ENCODE measurements at places on chromosomes 6 and 20.

DNA sequence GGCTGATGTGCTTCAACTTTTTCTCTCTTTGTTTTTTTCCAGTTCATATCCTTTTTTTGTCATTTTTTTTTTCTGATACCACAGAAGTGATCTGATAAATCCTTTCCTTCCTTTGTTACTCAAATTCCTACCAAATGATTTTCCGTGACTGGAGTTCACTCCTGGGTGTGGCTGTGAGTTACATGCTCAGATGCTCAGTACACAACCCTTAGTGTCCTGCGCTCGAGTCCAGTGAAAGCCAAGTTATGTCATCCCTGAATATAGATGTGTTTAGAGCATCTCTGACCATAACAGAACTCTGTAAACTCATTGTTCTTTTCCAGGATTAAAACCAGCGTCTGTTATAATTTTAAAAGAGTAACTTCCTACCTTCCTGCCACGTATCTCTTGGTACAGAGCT, 147.2 kb upstream of the AKAP12 start:
- no peak for DNase-seq

DNA sequence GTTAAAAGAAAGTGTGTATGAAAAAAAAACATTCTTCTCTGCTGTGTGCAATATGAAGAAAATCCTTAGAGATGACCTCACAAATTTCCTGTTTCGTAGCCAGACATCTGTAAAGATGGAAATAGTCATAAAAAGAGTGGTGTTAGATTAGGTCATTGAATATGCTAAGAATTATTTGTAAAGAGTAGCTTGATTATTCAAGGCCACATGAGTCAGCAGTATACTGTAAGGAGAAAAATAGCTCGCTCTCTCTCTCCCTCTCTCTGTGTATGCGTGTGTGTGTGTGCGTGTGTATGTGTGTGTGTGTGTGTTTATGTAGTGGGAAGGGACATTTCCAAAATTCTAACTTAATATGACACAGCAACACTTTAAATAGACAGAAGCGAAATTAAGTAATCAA, 78.8 kb downstream of the PTCHD4 start:
- DNase-seq = no peak

DNA sequence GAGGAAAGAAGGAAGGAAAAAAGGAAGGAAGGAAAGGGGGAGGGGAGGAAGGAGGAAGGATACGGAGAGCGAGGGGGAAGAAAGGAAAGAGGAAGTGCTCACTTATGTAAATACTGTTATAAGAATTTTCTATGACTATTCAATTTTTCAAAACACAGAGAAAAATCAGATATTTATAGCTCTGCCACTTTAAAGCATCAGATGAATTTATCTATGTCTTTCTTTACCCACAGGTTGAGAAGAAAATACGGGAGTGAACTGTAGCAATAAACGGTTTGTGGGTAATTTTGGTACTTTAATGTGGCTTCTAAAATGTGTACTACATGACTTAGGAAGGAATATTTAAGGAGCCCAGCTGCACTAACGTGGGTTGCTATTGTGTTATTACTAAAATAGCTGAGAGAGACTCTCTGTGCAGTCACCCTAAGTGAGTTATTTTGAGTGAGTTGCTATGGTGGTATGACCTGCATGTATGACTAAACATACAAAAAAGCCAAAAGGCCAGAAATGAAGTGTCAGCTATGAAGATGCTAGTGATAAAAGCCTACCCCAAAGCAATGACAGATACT, 225.5 kb downstream of the SOD2 start:
- no peak for DNase-seq

DNA sequence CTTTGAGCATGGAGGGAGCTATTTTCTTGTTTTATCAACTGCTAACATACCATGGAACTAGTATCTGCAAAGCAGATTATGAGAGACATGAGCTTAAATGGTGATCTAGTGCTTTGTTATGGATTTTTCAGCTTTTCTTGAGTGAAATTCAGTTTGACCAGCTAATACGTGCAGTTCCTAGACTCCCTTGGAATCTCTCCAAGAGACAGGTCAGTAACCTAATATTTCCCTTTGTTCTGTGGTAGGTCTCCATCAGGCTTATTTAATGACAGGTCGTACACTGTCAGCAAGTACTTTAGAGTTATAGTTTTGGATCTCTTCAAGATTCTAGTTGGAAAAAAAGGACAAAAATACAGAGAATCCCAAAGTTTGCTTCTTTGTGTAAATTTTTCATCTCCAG, 43.9 kb downstream of the HDAC2 start:
- DNase-seq = no peak

GRCh38 chr6:25354078-25354932, 75.1 kb downstream of the CARMIL1 start:
- DNase-seq = no peak

- DNase-seq = no peak
Observed at GRCh38 chr6:143260857-143261256, 189.6 kb downstream of the ADAT2 start.

- DNase-seq = no peak
Observed at GRCh38 chr6:95517568-95517967, 59.8 kb upstream of the MANEA start.

- no peak for DNase-seq
Observed at GRCh38 chr6:67433124-67433523, 1202.0 kb upstream of the ADGRB3 start.

- no peak for DNase-seq
Observed at GRCh38 chr6:113762641-113763040, 94.5 kb upstream of the MARCKS start.

- DNase-seq = no peak
Observed at GRCh38 chr6:157548635-157549467, 167.9 kb downstream of the ZDHHC14 start.

DNA sequence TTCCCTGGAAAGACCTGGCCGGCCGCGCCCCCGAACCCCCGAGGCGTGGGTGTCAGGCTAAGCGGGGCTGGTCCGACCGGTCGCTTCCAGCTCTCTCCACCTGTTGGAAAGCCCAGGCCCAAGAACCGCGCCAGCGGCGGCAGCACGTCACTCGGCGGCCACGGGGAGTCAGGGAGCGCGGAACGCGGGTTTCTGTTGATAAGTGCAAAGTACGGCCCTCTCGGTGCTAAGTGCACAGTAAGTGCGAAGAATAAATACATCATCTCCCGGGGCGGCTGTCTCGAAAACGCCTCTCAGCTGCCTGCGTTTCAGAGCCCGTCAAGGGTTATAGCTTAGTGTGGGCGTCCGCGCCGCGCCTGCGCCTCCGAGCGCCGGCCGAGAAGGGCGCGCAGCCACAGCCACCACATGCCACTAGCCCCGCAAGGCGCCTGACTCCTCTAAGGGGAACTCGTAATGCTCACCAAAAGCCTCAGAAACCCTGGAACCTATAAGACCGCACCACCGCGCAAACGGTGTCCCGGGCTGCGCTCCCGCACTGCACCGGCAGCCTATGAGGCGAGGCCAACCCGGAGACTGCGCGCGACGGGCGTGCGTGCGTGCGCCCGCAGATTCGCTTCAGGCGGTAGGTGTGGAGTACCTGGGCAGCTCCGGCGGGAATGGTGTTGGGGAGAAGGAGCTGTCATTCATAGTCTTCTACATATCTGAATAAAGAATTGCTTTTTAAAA, 9.2 kb upstream of the TBX18 start:
- no peak for DNase-seq

- DNase-seq = no peak
Observed at GRCh38 chr6:16058201-16058928, 70.5 kb upstream of the MYLIP start.

DNA sequence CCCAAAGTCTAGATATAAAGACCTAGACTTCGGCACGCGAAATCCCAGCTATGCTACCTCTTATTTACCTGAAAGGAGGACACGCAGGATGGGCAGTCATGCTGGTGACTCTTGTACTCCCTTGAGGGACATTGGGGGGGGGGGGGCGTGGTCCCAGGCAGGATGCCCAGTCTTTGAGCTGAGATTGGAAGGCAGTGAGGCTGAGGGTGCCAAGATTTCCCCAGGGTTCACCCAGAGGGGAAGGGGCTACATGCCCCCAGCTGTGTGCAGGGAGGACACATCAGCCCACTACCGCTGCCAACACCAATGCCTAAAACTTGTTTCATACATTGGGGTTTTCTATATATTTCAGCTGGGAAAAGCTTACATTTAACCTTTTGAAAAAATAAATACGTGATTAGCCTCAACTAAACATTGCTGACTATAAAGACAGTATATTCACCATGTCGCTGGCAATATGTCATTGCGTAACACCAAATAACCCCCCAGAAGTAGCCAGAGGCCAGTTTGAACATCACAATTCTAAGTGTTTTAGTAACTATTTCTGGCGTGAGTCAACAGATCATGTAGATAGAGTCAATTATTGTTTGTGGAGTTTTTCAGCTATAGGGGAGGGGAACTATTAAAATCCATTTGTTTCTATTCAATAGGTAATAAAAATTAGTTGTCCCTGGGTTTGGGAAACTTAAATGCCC, 21.6 kb downstream of the MGME1 start:
- DNase-seq = no peak

DNA sequence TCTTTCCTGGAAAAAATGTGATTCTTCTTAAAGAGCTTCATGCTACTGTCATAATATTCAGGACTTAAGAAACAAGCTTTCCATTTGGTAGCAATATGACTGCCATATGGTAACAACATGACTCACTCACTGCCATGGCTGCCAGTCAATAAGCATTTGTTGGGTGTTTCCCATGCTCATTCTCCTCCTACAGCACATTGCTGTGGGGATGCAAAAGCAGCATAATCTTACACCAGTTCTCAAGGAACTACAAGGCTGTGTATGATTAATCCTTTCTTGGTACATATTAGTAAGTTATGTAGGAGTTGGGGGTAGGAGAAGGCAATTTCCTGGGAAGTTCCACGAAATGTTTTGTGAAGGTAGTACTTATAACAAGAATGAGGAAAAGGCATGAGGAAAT, 76.7 kb downstream of the CEP162 start:
- DNase-seq = no peak

- no peak for DNase-seq
Observed at GRCh38 chr6:148235446-148235845, 107.2 kb upstream of the SASH1 start.

DNA sequence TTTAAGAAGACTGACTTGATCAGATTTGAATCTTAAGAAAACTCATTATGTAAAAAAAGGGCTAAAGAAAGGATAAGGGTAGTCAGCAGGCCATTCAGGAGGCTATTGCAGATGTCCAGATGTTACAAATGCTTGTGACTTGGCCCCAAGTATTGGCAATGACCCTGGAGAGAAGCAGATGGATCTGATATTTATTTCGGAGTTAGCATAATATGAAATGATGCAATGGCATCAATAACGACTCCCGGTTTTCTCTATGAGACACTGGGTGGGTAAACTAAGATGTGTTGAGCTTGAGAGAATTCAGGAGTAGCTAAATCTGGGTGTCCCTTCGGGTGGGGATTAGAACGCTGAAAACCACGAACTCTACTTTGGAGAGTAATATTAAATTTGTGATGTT, 149.7 kb downstream of the LAMA2 start:
- DNase-seq = no peak

DNA sequence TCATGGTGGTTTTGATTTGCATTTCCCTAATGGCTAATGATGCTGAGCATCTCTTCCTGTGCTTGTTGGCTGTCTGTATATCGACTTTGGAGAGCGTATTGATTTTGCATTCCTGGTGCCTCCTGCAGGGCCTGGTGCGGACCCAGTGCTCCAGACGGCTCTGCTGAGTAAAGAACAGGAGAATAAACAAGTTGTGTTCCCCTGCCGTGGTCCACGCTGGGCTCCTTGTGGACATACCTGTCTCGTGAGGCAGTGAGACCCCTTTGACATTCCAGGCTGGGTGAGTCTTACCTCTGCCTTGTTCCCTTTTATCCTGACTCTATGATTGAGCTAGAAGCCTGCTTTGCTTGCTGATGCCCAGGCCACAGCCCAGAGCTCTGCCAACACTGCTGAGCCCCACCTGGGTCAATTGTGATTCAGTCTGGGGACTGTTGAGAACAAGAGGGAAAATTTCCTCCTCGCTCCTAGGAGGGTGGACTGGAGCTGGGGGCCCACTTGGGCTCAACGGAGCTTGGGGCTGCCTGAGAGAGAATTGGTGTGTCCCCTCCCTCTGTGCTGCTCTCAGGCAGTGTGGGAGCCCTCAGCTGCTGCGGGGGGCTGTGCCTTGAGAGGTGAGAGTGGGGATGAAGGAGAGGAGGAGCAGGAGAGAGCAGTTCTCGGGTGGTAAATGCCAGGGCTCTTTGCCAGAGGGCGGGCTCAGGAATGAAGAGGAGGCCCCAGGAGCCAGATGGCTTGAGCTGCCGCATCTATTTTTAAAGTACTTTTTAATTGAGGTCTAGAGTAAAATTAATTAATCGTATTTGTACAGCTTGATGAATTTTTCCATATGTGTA, 43.7 kb upstream of the PMEPA1 start:
- DNase-seq = no peak

- no peak for DNase-seq
Observed at GRCh38 chr6:154386848-154387717, 30.5 kb upstream of the IPCEF1 start.

DNA sequence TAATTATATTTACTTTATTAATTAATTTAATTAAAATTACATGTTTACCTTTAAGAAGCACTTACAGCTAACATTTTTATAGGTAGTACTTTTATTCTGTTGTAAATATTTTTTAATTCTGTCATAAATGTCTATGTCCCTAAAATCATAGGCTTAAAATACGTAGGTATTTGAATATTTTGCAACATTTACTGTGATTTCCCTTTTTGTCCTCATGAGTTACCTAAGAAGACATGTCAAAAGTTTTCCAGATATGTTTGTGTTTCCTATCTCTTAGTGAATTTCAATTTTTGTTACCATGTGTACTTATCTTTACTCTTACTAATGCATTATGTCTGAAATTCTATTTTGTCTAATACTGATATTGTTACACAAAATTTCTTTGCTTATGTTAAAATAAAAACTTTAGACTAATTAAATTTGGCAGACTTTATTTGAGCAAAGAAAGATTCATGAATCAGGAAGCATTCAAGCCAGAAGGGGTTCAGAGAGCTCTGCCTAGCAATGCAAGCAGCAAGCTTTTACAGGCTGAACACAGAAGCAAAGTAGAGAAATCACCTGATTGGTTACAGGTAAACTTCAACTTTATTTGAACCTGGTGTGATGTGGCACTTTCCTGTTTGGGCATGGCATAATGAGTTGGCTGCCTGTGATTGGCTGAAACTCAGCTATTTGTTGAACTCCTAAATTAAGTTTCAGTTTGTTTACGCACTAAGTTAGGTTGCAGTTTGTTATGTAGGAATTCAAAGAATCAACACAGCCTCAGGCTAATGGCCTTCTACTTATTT, 123.2 kb upstream of the TMEM170B start:
- no peak for DNase-seq

- DNase-seq = no peak
Observed at GRCh38 chr6:118632359-118632758, 19.0 kb downstream of the CEP85L start.

DNA sequence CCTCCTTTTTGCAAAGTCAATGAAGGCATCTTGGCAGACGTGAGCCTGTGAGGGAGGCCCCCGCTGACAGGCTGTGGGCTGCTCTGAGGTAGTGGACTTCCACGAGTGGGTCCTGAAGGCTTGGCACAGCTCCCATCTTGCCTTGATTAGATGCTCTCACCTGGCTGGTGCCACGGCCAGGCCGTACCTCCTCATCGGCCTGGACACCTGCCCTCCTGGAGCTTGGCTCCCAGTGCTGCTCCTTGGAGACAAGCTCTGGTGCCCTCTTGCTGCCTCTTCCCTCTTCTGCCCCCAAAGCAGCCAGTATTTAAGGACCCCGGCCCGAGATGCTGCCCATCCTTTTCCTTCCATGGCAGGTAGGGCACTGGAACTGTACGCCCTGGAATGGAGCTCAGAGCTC, 93.5 kb downstream of the ERMARD start:
- DNase-seq = no peak

Measured in stimulated activated CD8-positive, alpha-beta memory T cell treated with anti-CD3 and anti-CD28 coated beads, Interleukin-15, amount 100 ng/mL, for 1 hour (primary cell).